ENCODE measurements at places on chromosomes 13 and 19.

GRCh38 chr13:51551416-51551815 is 32.8 kb upstream of the WDFY2 start:
- no peak for DNase-seq

DNA sequence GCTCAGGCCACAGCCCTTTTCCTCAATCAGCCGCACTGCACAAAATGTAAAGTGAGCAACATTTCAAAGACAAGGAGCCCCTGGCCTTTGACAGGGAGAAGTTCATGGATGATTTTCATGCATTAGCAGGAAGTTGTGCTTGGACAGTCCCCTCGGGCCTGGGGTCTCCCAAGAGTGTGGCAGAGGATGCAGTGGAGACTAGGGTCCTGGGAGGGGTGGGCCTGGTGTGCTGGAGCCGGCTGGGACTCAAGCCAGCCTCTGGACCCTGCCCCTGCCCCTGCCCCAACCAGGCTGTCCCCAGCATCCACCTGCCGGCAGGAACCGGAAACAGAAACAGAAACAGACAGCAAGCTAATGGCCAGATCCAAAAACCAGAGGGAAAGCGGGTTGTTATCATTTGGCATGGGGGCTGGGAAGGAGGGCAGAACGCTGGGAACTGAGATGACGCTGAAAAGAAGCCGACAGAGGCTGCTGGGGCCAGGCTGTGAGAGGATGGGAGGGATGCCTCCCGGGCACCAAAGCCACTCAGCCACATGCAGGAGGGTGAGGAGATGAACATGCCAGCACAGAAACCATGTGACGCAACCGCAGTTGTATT is 2.3 kb downstream of the GAS6 start:
- no peak for DNase-seq

DNA sequence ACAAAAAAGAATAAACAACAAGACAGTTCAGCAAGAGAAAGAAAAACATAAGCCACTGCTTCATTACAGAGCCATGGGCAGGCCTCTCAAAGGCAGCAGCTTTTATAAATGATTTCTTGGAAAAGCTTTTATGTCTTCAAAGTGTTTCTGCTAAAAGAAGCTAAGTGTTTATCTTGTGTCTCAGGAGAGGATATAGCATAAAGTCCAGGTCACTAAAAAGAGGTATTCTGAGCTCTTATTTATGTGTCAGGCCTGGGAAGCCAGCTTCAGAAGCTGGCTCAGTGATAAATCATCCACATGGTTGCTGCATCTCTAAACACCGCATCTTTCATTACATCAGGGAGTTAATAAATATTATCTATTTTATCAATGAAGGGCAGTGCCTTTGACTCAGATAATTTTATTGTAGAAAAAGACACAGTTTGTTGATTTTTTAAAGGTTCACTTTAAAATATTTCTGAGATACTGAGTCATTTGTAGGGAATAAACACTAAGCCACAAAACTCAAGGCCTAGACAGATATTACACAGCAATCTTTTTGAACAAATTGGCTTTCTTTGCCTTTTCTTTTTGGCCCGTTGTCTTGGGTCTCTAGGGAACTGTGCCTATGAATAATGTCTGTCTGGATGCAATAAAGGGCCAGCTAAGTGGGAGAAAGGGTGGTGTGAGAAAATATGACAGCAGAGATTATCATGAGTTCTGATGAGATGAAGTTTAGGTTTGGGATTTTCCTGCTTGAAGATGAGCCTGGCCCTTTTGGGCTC is 1086.6 kb downstream of the UQCRFS1 start:
- no peak for DNase-seq

GRCh38 chr19:42558450-42559150 is 30.3 kb upstream of the CEACAM1 start:
- no peak for DNase-seq

DNA sequence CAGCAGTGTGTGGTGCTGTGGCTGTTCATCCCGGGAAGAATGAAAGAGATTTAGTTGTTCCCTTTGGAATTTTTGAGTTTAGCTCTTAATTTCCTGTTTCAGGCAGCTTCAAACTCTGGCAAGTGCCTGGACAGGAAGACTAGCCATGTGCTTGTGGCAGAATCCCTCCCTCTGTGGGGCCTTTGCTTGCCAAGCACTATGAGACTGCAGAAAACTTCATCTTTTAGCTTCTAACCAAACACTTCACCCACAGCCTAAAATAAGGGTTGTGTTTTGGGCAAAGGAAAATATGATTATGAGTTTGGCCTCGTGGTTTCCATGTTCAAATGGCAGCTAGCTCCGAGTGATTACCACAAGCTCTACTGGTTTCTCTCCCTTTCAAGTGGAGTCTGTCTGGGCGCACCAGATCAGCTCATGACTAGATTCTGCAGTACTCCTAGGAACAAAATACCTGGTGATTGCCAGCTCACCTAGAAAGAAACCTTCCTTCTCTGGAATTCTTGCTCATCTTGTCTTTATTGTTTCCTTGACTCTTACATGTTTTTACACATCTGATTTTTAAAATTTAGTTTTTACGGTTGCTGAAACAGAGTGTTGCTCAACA is 707.5 kb downstream of the SLITRK6 start:
- DNase-seq: no peak

DNA sequence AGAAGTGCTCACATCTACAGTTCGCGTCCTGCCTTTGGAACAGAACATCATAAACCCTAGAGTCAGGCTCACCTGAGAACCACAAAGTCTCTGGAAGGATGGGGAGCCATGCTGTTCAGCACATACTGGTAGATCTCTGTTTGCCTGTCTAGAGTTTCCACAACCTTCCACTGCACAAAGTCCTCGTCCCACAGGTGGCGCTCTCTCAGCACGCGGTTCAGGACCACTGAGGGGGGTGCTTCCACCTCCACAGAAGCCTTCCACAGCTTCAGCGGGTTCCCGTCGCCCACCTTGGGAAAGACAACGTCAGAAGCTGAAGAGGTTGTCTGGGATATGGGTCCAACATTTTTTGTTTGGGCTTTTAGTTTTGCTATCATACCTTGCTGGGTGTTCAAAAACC is 93.6 kb downstream of the KL start:
- DNase-seq: no peak

DNA sequence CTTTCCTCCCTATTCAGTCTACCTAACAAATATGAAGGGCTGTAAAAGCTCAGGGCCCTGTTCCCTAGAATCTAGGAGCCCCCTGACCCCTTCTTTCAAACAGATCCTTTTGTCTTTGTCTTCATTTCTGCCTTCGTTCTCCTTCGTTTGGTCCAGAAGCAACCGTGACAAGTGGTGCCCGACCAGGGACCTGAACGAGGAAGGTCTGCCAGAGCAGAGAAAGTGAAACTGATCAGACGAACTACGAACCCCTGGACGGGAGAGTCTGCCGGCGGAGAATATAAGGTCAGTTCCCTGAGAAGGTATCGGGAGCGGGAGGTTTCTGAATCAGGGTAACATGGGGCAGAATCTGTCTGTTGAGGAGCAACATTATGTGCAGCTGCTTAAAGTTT is 751 bp downstream of the ERVK3-1 start:
- DNase-seq: no peak

Data from NCI-H187 treated with DMSO at 0.1 percent for 48 hours (cell line).